ENCODE measurements at places on chromosomes 11 and 22.

DNA sequence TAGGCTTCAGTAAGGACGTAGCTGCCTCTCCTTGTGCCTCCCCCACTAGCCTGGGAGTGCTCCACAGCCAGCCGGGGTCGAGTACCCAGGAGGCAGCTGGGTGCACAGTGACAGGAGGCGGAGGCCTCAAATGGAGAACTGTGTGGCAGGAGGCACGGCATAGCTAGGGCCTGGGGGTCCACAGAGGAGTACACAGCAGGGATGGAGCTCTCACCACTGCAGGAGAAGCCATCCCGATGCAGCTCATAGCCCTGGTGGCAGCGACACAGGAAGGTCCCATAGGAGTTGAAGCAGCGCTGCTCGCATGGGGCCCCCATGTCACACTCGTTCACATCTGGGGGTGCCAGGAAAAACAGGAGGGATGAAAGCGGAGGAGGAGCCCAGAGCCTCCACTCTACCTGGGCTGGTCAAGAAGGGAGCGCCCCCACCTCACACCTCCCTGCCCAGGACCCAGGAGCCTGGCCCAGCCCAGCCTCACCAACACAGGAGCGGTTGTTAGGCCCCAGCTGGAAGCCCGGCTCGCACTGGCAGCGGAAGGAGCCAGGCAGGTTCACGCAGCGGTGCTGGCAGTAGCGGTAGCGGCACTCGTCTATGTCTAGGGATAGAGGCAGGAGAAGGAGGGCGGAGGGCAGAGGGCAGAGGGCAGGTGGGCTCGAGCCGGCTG is 2.8 kb downstream of the EFEMP2 start:
- no peak for DNase-seq

- DNase-seq, result no peak
Measured at GRCh38 chr11:89660234-89660633, 49.9 kb upstream of the TRIM77 start.

- DNase-seq, result no peak
Measured at GRCh38 chr11:35842958-35843357, 100.9 kb upstream of the LDLRAD3 start.

GRCh38 chr11:100687054-100687629 is at the start of gene ARHGAP42:
Gene ARHGAP42, plus strand, starts transcription at chr11:100687288. Its CDS starts 391 bp downstream, at chr11:100687679.
- no peak for DNase-seq

DNA sequence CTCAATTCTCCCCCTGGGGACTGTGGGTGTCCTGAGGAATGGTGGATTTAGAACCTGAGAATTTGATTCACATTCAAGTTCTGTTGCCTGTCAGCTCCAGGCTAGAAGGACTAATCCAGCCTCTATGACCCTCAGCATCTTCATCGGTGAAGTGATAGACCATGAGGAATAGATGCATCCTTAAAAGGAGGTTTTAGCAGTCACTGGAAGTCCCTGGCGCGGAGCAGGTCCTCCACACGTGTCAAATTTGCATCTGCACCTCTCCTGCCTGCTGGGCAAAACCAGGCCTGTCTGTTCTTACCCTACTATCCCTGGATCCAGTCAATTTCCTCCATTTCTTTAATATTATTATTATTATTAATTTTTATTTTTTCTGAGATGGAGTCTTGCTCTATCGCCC is 808.4 kb downstream of the TBC1D22A start:
- no peak for DNase-seq

DNA sequence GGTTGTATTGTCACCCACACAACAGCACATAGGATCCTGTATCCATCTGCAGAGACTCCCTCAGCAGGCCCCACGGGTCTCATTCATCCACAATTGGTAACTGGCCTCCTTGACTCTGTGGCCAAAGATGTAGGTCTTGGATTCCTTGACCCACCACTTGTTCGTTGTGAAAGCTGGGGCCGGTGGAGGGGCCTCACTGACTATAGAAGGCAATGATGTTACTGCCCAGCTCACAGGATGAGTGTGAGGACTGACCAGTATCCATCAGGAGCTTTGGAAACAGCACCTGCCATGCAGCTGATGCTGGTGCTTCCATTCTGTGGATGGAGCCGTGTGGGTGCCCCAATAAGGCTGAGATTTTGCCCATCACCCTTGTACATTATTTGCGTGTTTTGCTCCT is 615.7 kb downstream of the BRD1 start:
- DNase-seq, result no peak

GRCh38 chr11:130121445-130121978 is 38.1 kb upstream of the ST14 start:
- no peak for DNase-seq

GRCh38 chr11:130486391-130486836 is 38.0 kb downstream of the ADAMTS15 start:
- no peak for DNase-seq

Data from anterior cingulate cortex (tissue), 58 donors.